T-helper 1 cell treated with Interleukin-12 subunit alpha and Interleukin-12 subunit beta and Interleukin-4 antibody, amounts not matched to agents 30 ng/mL and 1 ng/mL, for 36 hours (primary cell): ENCODE measurements at places on chromosomes 5 and 9. TPM values are rescaled to one million over a fixed set of nuclear protein-coding genes. Genes with fewer than 3 reads are reported as not detected.

Gene ACER2
- total RNA-seq = 2.4 and 2.8 TPM in 2 replicates

Gene POU5F2
- total RNA-seq = 2.3 and 2.4 TPM in 2 replicates

Gene OR1Q1
- total RNA-seq = not detected in 2 replicates

Gene HRH2
- total RNA-seq = 39.3 and 39.8 TPM in 2 replicates

Gene ROPN1L
- total RNA-seq = 2.5 and 3.0 TPM in 2 replicates

Gene C5orf58
- total RNA-seq = not detected in 2 replicates

Gene HTR1A
- not detected in 2 replicates for total RNA-seq

Gene SEMA4D
- total RNA-seq = 388 and 399 TPM in 2 replicates

Gene TMEM215
- total RNA-seq = not detected in 2 replicates

Gene IDNK
- 9.8 TPM in 2 replicates for total RNA-seq

Gene DEPDC1B
- 28.9 and 29.5 TPM in 2 replicates for total RNA-seq

Gene IFNA2
- total RNA-seq = not detected in 2 replicates

Gene RORB
- 0.10 and 0.27 TPM in 2 replicates for total RNA-seq

Gene SYK
- total RNA-seq = 0.07 and 0.42 TPM in 2 replicates

Gene LCN6
- not detected in 2 replicates for total RNA-seq

Gene CD274
- 42.1 and 42.6 TPM in 2 replicates for total RNA-seq

Gene MARCOL
- total RNA-seq = not detected in 2 replicates

Gene PCDHGC4
- 0.37 TPM in 1 of 2 replicates, not detected in the other for total RNA-seq

Gene SNCAIP
- total RNA-seq = not detected in 2 replicates

Gene PCDHA7
- not detected in 2 replicates for total RNA-seq

Gene C5orf63
- total RNA-seq = 9.4 and 10.1 TPM in 2 replicates

Gene RPP25L
- total RNA-seq = 21.0 and 22.2 TPM in 2 replicates

Gene RABGAP1
- total RNA-seq = 33.9 and 38.1 TPM in 2 replicates

Gene PCA3
- total RNA-seq = not detected in 2 replicates

Gene CDH18
- not detected in 2 replicates for total RNA-seq

Gene ADAMTS2
- not detected in 2 replicates for total RNA-seq

Gene PRLR
- not detected in 2 replicates for total RNA-seq

Gene EGR1
- 14.9 and 15.9 TPM in 2 replicates for total RNA-seq

Gene CCL28
- total RNA-seq = 11.1 and 12.7 TPM in 2 replicates

Gene MAPK9
- total RNA-seq = 40.1 and 41.6 TPM in 2 replicates

Gene FCN2
- not detected in 2 replicates for total RNA-seq

Gene MCC
- 3.5 and 3.6 TPM in 2 replicates for total RNA-seq

Gene TLX3
- total RNA-seq = not detected in 2 replicates

Gene OLFML2A
- 0.07 TPM in 1 of 2 replicates, not detected in the other for total RNA-seq

Gene FSD1L
- total RNA-seq = 5.2 and 5.3 TPM in 2 replicates

Gene SHC3
- not detected in 2 replicates for total RNA-seq

Gene IFNE
- 0.32 TPM in 1 of 2 replicates, not detected in the other for total RNA-seq

Gene FAM200C
- 0.51 and 0.81 TPM in 2 replicates for total RNA-seq

Gene IL9
- 0.51 and 1.3 TPM in 2 replicates for total RNA-seq

Gene SLC6A19
- not detected in 2 replicates for total RNA-seq

Gene PTPRD
- total RNA-seq = not detected in 2 replicates

Gene ARHGEF28
- total RNA-seq = not detected in 2 replicates

Gene SMARCA2
- total RNA-seq = 205 and 206 TPM in 2 replicates

Gene STKLD1
- 0.39 and 1.3 TPM in 2 replicates for total RNA-seq

Gene FOXD4L4
- 0.20 TPM in 1 of 2 replicates, not detected in the other for total RNA-seq
